Hematopoietic multipotent progenitor cell treated with erythropoietin and hydrocortisone succinate and interleukin-3 and kit ligand, for 6 days (in vitro differentiated cells): ENCODE measurements at places on chromosomes 1 and 21.

DNA sequence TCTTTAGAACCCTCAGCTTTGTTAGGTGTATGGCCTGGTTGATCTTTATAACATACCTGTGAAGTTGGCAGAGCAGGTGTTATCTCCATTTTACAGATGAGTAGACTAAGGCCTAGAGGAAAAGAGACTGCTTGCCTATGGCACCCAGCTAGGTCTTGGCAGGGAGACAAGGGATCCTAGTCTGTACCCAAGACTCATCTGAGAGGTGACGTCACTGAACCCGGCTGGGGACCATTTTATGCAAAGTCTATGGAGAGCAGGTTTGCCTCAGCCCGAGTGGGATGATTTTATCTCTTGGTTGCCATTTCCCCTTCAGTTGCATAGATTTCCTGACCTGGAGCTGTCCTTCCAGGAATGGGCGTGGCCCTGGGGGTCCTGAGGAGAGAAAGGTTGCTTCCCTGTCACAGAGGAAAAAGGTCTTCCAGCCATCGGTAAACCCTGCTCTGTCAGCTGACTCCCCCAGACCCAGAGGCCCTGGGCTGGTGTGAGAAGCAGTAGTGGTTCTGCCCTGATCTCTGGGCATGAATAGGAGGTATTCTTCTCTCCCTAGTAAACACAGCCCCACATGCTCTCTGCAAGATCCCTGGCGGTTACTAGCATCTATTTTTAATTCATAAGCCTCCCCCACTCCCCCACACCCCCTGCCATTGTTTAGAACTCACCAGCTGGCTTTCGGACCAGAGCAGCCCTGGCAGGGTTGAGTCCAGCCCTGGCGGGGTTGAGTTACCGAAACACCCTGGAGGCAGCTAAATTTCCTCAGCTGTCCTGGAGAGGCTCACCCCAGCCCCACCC lies 19.6 kb downstream of the TMCC2 start:
- DNase-seq = no peak

- peak; percentile 41 for DNase-seq
Observed at GRCh38 chr1:16717336-16718098, 22.8 kb upstream of the RNU1-4 start.

- DNase-seq = no peak
Observed at GRCh38 chr1:220747437-220748088, 559 bp upstream of the MTARC2 start.

DNA sequence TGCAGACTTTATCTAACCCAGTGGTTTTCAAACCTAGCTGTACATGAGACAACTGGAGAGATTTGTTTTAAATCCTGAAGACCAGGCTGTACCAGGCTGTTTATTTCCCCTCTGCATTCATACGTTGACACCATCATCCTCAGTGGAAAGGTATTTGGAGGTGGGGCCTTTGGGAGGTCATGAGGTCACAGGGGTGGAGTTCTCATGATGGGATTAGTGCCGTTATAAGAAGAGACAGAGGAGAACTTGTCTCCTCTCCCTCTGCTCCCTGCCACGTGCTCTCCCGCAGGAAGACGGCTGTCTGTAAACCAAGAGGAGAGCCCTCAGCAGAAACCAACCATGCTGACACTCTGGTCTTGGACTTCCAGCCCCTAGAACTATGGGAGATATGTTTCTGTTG lies 165.4 kb downstream of the ADSS2 start:
- DNase-seq = no peak

DNA sequence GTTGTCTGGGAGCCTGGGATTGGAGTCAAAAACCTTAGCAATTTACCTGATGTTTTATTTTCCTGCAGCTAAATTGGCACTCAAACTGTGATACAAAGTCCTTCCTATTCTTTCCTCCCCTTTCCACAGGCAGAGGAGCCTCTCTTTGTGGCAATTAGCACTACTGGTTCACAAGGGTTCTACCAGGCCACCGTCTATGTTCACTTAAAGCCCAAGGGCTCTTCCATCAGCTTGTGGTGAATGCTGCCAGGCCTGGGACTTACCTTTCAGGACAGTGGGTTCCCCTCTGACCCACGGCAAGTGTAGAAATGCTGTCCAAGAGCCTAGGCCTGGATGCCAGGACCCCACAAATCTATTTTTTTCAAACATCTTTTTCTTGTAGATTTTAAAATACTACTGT lies 251.9 kb upstream of the B3GALT2 start:
- no peak for DNase-seq

- DNase-seq = peak; percentile 23
Observed at GRCh38 chr1:41423511-41424191, 60.8 kb downstream of the EDN2 start.

GRCh38 chr1:40620586-40621210 lies 44.8 kb downstream of the RIMS3 start:
- no peak for DNase-seq

- no peak for DNase-seq
Observed at GRCh38 chr1:115311474-115311989, 26.5 kb downstream of the NGF start.

GRCh38 chr1:44366371-44366975 lies 11.4 kb upstream of the ERI3 start:
- no peak for DNase-seq

DNA sequence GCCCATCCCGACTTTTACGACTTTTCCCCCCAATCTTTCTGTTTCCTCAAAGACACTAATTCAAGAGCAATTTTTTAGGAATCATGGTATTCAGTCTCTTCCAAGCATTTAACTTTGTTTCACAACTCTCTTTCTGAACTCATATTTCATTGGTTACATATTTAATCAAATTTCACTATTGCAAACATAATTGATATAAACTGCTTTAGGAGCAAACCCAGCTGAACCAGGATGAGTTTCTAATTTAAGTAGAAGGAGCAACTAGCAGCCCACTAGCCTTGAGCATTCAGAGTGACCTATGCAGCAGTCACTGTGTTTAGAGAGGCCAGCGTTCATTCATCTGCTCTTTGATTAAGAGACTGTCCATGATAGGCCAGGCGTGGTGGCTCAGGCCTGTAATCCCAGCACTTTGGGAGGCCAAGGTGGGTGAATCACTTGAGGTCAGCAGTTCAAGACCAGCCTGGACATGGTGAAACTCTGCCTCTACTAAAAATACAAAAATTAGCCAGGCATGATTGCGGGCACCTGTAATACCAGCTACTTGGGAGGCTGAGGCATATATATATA lies 1.8 kb downstream of the CELA2B start:
- no peak for DNase-seq

DNA sequence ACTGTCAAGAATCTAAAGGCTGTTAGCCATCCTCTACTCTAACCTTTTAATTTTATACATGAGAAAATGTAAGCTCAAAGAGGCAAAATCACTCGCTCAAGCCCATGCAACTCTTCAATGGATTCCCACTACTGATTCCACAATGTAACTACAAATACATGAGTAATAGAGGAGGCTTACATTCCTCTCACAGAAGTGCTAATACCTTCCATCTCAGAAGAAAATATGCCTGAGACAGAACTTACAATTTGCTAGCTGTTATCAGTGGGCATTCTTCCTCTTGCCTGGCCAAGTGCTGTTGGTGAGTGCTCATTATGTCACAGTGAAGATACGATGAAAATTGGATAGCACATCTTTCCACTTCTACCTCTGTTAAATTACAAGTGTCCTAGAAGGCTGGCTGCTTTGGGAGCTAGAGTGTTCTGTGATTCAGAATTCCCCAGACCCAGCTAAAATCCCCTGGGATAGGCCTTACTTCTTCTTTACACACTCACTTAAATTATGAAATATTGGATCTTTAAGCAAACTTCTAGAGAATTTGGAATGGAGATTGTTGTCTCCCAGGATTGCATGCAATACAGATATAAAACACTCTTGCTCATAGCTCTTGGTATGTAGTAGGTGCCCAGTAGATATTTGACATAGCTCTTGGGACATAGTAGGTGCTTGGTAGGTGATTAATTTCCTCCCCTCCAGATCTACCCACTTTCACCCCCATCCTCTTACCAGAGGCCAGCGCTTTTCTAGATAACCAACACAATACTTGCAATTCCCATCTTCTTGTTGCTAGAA lies 24.1 kb downstream of the BCL9 start:
- DNase-seq = no peak

DNA sequence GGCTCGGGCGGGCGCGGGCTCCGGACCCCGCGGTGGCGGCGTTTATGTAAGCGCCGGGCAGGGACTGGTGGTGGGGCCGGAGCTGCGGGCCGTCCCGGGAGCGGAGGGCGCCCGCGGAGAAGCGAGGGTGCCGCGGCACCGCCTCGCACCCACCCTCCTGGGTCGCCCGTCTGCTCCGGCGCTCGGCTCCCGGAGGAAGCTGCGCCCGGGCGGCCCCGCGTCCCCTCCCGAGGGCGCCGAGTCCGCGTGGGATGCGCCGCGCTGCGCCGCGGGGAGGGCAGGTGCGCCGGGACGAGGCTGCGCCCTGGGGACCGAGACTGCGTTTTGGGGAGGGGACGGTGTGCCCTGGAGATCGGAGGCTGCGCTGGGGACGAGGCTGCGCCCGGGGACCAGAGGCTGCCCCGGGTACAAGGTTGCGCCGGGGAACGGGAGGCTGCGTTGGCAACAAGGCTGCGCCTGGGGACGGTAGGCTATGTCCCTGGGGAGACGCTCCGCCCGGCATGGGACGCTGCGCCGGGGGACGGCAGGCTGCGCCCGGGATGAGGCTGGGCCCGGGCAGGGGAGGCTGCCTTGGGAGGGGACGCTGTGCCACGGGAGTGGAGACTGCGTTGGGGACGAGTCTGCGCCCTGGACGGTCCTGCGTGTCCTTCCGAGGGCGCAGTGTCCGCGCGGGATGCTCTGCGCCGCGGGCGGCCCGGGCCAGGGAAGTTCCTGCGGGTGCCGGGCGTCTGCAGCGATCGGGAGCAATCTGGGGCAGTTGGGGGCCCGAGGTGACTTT lies 627 bp downstream of the ADARB1 start:
- DNase-seq = peak; percentile 55

GRCh38 chr1:10904396-10905358 lies 107.8 kb upstream of the TARDBP start:
- DNase-seq = peak; percentile 39

- peak; percentile 40 for DNase-seq
Observed at GRCh38 chr1:167878372-167879160, 35.4 kb downstream of the ADCY10 start.

GRCh38 chr1:219537223-219537631 lies 75.7 kb downstream of the ZC3H11B start:
- DNase-seq = no peak

GRCh38 chr1:58791106-58791505 lies 7.3 kb upstream of the JUN start:
- DNase-seq = no peak

DNA sequence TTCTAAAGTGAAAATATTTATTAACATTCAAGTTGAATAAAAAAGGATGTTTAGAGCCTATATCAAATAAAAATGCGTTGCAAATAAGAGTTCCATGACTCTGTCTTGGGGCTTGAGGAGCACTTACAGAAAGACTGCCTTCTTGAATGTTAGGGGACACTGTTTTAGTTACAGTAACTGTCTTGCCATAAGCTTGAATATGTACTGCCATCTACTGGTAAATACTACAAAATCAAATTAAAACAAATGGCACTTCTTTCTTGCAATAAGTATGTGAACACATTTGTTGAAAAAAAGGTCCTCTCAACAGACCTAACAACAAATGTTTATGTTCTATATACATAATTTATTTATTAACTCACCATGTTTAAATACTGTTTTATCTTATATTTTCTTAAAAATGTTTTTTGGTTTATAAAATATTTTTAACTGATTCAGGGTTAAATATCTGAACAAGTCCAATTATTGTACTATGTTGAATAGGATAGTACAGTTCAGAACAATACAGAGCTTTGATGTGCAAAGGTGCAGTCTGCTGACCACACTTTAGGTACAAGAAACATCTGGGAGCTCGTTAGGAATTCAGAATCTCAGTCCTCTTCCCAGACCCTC lies 199.5 kb downstream of the LRRIQ3 start:
- DNase-seq = peak; percentile 58

- peak; percentile 51 for DNase-seq
Observed at GRCh38 chr21:46472246-46472645, 13.6 kb downstream of the DIP2A start.

DNA sequence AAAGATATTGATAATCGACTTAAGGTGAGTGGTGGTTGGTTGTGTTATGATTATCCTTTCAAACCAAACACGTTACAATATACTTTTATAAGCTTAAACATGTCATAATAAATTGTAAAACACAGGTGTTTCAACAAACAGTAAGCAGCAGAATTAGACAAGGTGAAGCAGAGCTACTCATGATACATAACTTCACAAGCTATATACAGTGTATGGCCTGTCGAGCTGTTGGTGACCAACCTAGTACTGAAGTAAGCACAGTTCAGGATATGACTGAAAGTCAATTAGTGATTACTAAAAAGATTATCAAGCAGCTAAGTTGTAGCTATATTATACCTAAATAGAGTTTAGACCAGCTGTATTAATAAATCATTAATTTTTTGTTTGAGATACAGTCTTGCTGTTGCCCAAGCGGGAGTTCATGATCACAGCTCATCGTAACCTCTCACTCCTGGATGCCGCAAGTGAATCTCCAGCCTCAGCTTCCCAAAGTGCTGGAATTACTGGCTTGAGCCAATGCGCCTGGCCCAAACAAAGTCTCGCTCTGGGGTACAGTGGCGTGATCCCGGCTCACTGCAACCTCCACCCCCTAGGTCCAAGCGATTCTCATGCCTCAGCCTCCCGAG lies 148.1 kb downstream of the EIF4G3 start:
- peak; percentile 38 for DNase-seq

DNA sequence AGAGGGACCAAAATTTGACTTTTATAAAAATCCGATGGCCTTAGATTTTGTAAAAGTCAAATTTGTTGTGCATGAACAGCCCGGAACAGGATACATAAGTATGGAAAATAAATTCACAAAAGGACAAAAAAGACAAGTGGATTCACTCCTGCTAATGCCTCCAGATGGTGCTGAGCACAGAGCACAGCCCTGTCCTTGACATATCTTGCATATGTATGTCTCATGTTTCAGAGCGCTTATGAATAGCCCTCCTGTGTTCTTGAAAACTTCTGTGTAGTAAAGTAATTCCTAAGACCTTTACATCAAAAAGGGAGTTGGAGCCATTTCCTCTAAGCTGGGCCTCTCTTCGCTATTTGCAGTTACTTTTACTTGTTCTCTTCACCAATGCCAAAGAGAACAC lies 110.7 kb upstream of the RAB3GAP2 start:
- DNase-seq = no peak

DNA sequence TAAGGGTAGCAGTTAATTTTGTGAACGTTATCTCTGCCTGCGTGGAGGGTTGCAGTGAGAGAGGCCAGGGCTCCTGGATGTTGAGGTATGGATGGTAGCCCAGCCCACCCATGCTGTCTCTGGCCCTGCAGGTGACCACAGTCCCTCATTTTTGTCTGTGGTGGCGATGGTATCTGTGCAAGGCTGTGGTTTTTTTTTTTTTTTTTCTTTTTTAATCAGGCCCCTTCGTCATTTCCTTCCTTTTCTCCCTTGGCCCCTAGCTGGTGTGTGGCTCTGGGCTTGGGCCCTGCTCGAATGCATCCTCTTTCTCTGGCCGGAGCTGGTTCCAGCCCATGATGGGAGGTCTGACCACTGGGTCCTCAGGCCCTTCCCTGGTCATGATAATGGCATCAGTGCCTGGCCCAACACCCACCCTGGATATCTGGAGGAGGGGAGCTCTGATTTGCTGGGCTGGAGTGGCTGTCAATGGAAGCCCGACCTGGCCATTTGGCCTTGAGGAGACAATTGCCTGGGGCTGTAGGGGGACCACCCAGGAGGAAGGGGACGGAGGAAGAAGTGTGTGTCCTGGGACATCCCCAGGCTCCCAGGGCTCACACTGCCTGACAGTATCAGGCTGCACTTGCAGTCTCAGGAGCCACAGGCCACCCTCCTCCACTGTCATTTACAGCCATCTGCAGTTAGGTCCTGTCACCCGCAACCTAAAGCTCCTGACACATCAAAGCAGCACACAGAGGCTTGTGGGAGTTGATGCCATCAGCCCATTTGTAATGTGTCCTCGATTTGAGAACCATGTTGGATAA lies 8.1 kb upstream of the RNF187 start:
- peak; percentile 74 for DNase-seq

GRCh38 chr1:184222652-184223052 lies 164.2 kb upstream of the C1orf21 start:
- DNase-seq = peak; percentile 67
